Right renal pelvis (tissue), 4 donors: ENCODE measurements at places on chromosomes 12 and 14.

DNA sequence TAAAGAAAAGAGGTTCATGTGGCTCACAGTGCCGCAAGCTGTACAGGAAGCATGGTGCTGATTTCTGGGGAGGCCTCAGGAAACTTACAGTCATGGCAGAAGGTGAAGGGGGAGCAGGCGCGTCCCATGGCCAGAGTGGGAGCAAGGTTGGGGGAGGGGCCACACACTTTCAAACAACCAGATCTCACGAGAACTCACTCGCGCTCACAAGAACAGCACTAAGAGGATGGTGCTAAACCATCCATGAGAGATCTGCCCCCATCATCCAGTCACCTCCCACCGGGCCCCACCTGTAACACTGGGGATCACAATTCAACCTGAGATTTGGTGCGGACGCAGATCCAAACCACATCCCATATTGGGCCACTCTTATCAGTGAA lies 80.5 kb downstream of the CCDC92 start:
- no peak for DNase-seq

GRCh38 chr12:18552829-18553228 lies 185.0 kb downstream of the PLCZ1 start:
- DNase-seq: no peak

DNA sequence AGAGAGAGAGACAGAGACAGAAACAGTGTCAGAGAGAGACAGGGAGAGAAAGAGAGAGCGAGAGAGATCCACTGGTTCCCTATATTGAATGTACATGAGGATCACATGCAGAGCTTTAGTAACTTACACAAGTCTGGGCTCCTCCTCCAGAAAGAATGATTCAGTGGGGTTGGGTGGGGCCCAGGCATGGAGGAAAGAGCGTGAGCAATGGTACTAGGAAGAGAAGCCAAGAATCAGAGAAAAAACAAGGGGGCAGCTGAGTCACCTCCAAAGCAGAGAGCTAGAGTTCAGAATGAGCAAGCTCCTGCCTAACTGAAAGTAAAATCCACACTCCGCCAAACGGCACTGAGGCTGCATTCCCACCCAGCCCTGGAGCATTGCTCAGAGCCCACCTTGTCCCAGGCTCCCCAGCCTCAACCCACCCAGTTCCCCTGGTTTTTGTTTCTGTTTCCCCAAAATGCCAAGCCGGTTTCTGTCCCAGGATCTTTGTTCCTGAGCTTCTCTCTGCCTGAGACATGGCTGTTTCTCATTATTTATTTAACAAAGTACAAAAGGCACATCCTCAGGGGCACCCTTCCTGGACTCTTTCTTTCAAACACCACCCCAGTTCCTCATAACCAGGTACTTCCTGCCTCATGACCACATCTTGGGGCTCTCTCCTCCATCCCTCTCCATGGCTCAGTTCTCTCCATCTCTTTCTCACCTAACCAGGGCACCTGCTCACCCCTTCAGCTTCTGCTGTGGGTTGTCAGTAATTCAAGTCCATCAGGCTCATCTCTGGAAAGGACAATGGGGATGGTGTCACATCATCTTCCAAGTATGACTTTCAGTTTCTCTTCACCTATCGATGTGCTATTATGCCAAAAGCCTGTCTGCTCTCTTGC lies 670.3 kb upstream of the TBX3 start:
- no peak for DNase-seq

- no peak for DNase-seq
Measured at GRCh38 chr12:92036771-92037453, 108.7 kb downstream of the BTG1 start.
